ENCODE measurements at places on chromosomes 12 and 14. TPM values are rescaled to one million over a fixed set of nuclear protein-coding genes. Genes with fewer than 3 reads are reported as not detected.

The FOXM1 gene
- total RNA-seq = 49.9 TPM

DNA sequence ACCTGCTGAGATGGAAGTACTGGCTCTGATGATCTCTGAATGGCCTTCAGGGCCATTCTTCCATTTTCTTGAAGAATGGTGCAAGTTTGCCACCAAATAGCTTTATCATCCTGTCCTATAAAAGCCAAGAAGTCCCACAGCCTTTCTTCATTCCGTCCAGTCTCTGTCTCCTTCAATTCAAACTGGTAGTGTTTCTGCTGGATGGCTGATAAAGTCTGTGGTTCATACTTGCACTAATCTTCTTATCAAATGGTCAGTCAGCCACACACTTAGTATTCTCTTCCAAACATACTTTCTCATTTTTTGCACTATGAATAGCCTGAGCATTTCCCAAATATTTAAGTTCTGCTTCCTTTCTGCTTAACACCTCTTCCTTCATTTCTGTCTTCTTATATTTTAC, 39.4 kb upstream of the BEGAIN start:
- no peak overlapping the region for H3K27ac ChIP-seq
- no peaks in the 10 kb centered on the region for H3K4me1 ChIP-seq
- peaks cover 48% of the 10 kb centered on the region for H3K27me3 ChIP-seq
- no peaks in the 10 kb centered on the region for H3K36me3 ChIP-seq

GRCh38 chr12:16349131-16349460, 1.7 kb downstream of the MGST1 start:
- H3K36me3 ChIP-seq = peaks cover 56% of the 10 kb centered on the region
- H3K4me3 ChIP-seq = peak overlapping the region; percentile 85
- peaks cover 31% of the 10 kb centered on the region for H3K4me1 ChIP-seq
- no peaks in the 10 kb centered on the region for H3K27me3 ChIP-seq
- peak overlapping the region; percentile 94 for H3K27ac ChIP-seq

DNA sequence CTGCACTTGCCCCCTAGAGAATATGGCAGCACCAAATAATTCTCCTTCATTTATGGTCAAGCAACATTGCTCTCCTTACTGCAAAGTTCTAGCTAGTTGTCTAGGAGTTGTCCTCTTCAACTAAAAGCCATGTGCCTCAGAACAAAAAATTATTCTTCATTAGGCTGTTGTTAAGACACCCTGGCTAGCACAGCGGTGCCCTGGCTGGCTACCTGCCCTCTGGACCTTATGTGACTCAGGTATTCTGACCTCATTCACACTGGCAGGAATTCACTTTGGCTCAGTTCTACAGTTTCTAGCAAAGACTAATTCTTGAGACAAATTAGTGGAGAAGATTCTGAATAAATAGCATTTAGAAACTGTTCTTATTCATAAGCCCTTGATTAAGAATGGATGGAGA, 224.4 kb upstream of the KRR1 start:
- H3K4me1 ChIP-seq = peaks cover 19% of the 10 kb centered on the region
- H3K27ac ChIP-seq = no peak overlapping the region
- H3K36me3 ChIP-seq = no peaks in the 10 kb centered on the region
- H3K4me3 ChIP-seq = no peak overlapping the region
- peak; percentile 70 for DNase-seq

DNA sequence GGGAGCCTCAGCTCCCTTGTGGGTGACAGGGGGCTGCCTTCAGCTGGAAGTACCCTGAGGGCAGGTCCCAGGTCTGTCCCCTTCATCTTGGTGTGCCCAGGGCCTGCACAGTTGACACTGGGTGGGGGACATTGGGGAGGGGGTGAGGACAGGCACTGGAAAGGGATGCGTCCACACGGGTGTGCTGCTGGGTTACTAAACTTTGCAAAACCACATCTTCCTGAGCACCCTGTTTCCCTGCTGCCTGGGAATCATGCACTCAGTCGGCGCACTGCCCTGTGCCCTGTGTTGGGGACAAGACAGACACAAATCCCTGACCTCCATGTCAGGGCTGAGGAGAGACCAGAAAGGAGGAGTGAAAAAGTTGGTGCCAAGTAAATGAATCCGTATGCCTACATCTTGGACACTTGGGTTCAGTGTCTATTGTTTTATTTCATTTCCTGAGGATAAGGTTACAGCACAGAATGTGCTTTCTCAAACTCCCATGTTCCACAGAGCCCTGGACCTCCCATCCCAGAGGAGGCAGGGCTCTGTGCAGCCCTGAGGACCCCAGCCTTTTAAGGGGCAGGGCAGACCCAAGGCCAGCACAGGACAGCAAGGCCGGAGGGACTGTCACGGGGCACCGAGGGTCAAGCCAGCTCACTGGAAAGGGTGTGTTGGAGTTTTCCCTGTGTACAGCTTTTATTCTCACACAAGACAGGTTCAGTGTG, 2.9 kb upstream of the SLC25A29 start:
- H3K27me3 ChIP-seq = no peaks in the 10 kb centered on the region
- H3K4me1 ChIP-seq = peaks cover 23% of the 10 kb centered on the region
- H3K36me3 ChIP-seq = no peaks in the 10 kb centered on the region
- H3K4me3 ChIP-seq = no peak overlapping the region
- DNase-seq = no peak

The ZNF385A gene
- total RNA-seq = 8.3 TPM

GRCh38 chr12:106074361-106074705, 64.4 kb downstream of the NUAK1 start:
- H3K27ac ChIP-seq = no peak overlapping the region
- H3K4me1 ChIP-seq = peaks cover 8% of the 10 kb centered on the region
- H3K4me3 ChIP-seq = no peak overlapping the region
- no peaks in the 10 kb centered on the region for H3K27me3 ChIP-seq
- DNase-seq = no peak

The TAS2R8 gene
- total RNA-seq = not detected

The UNC79 gene
- total RNA-seq = 0.05 TPM

DNA sequence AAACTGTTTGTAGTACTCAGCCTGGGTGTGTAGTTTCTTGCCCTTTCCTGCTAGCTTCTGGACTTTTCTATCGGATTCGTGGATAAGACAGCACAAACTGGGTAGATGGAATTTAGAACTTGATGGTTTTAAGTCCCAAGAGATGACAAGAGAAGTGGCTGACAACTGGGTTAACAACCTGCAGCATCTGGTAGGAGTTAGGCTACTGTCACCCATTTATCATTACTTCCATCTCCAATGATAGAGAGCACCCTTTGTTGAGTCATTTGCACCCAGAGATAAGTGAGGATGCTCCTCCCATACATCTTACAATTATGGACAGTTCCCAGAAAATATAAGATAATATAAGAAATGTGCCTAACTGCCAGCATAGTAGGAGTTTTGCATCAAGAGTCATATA, 50.2 kb upstream of the FLRT2 start:
- no peaks in the 10 kb centered on the region for H3K36me3 ChIP-seq
- no peaks in the 10 kb centered on the region for H3K4me1 ChIP-seq
- no peak overlapping the region for H3K27ac ChIP-seq
- no peaks in the 10 kb centered on the region for H3K27me3 ChIP-seq

DNA sequence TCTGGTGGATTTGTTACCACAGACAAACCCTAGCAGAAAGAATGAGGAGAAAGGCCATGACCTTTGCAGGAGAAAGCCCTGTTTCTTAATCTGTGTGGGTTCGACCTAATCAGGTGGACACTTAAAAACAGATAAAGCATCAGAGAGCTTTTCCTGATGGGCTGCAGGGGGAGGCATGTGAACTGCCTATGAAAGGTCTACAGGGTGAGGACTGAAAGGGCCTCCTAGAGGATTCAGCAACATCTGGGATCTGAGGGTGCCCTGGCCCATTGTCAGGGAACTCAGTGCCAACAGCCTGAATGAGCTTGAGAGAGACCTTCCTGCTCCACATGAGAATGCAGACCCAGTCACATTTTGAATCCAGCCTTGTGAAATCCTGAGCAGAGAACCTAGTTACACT, 178.8 kb upstream of the DDHD1 start:
- H3K27me3 ChIP-seq = no peaks in the 10 kb centered on the region
- DNase-seq = no peak
- no peak overlapping the region for H3K27ac ChIP-seq
- no peaks in the 10 kb centered on the region for H3K36me3 ChIP-seq

DNA sequence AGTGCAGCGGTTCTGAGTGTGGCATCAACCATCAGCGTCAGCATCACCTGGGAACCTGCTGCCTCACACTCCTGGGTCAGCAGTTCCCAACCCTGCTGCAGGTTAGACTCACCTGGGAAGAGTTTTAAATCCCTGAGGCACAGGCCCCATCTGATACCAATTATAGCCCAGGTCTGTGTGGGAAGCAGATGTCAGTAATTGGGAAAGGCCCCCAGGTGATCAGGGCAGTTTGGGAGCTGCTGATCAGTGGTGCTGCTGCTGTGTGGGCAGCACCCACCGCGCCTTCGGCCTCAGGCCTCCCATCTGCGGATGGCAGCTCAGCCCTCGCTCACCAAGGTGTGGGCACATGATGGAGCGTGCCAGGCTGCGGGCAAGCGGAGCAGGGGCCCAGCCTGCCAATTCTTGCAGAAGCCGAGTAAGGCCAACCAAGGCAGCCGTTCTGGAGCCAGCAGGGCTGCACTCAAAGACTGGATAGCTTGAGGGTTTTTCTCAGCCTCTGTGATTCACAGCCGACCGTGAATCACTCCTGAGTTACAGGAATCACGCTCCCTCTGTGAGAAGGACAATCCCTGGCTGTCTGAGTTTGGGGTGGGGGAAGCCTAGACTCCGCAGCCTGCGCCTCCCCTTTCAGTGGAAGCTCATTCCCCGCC, 155.6 kb upstream of the SFSWAP start:
- H3K36me3 ChIP-seq = no peaks in the 10 kb centered on the region
- no peak overlapping the region for H3K4me3 ChIP-seq
- H3K27me3 ChIP-seq = no peaks in the 10 kb centered on the region

GRCh38 chr14:103444837-103445524, 59.8 kb downstream of the MARK3 start:
- peaks cover 23% of the 10 kb centered on the region for H3K36me3 ChIP-seq
- no peaks in the 10 kb centered on the region for H3K27me3 ChIP-seq
- DNase-seq = no peak
- H3K4me3 ChIP-seq = no peak overlapping the region
- peaks cover 18% of the 10 kb centered on the region for H3K4me1 ChIP-seq

GRCh38 chr12:102052192-102053061, 9.4 kb downstream of the WASHC3 start:
- H3K27ac ChIP-seq = no peak overlapping the region
- H3K36me3 ChIP-seq = peaks cover 34% of the 10 kb centered on the region
- no peaks in the 10 kb centered on the region for H3K4me1 ChIP-seq

DNA sequence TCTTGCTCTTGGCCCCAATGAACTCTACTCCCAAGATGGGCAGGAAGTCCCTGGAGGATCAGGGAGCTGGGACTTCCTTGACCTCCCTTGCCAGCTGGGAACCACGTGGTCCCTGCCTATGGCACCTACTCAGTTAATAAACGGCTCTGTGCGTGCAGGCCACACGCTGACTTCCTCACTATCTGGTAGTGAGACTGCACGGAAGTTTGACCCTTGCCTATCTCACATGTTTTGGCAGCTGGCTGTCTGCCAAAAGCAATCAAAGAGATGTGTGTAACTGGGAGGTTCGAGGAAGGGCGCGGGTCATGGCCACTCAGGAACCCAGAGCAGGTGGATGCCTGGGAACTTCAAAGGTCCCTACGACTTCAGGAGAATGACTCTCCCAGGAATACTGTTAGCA, 57.9 kb downstream of the RFLNA start:
- no peak overlapping the region for H3K4me3 ChIP-seq
- H3K4me1 ChIP-seq = no peaks in the 10 kb centered on the region

The PRB3 gene
- not detected for total RNA-seq

The EXD2 gene
- total RNA-seq = 17.7 TPM

The MFAP5 gene
- 0.64 TPM for total RNA-seq

GRCh38 chr12:16939871-16940306, 333.9 kb upstream of the LMO3 start:
- no peak overlapping the region for H3K27ac ChIP-seq
- H3K27me3 ChIP-seq = peaks cover 28% of the 10 kb centered on the region
- H3K4me1 ChIP-seq = peaks cover 5% of the 10 kb centered on the region
- DNase-seq = peak; percentile 78
- H3K4me3 ChIP-seq = no peak overlapping the region
- H3K36me3 ChIP-seq = no peaks in the 10 kb centered on the region

DNA sequence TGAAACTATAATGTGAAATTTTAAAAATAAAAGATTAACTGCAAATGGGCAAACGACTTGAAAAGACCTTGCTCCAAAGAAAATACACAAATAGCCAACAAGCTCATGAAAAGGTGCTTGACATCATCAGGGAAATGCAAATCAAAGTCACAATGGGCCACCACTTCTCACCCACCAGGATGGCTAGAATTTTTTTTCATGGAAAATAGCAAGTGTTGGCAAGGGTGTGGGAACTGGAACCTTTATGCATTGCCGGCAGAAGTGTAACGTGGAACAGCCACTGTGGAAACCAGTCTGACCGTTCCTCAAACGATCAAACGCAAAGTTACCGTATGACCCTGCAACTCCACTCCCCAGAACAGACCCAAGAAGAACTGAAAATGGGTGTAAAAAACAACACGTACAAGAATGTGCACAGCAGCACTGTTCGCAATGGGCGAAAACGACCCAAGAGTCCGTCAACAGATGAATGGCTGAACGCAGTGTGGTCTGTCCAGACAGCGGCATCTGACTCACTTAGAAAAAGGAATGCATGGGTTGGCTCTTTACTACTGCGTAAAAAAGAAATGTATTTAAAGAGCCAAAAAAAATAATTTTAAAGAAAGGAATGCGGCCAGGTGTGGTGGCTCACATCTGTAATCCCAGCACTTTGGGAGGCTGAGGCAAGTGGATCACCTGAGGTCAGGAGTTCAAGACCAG, 40.2 kb downstream of the SCARB1 start:
- H3K27me3 ChIP-seq = no peaks in the 10 kb centered on the region
- H3K4me1 ChIP-seq = peaks cover 17% of the 10 kb centered on the region
- no peak for DNase-seq
- H3K36me3 ChIP-seq = peaks cover 17% of the 10 kb centered on the region

The KRT6C gene
- 0.19 TPM for total RNA-seq

DNA sequence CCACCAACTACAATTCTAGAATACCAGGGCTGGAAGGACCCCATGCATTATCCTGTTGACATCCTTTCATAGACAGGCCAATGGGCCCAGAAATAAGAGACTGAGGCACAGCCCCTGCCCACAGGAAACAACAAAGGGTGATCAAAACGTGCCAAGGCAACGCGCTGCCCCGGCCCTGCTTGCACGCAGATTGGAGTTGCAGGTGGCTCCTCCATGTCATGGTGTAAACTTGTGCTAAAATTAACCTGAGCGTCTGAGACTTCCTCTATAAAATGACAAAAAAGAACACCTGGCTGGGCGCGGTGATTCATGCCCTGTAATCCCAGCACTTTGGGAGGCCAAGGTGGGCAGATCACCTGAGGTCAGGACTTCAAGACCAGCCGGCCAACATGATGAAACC, 30.1 kb downstream of the SPRING1 start:
- peaks cover 5% of the 10 kb centered on the region for H3K36me3 ChIP-seq
- no peaks in the 10 kb centered on the region for H3K27me3 ChIP-seq
- no peak overlapping the region for H3K4me3 ChIP-seq

GRCh38 chr14:37894463-37894862, 299.0 kb downstream of the TTC6 start:
- no peak overlapping the region for H3K4me3 ChIP-seq
- no peaks in the 10 kb centered on the region for H3K4me1 ChIP-seq
- no peaks in the 10 kb centered on the region for H3K27me3 ChIP-seq
- H3K27ac ChIP-seq = no peak overlapping the region
- no peaks in the 10 kb centered on the region for H3K36me3 ChIP-seq
- DNase-seq = no peak

- no peak overlapping the region for H3K27ac ChIP-seq
- no peaks in the 10 kb centered on the region for H3K36me3 ChIP-seq
- no peaks in the 10 kb centered on the region for H3K27me3 ChIP-seq
- no peak overlapping the region for H3K4me3 ChIP-seq
- no peaks in the 10 kb centered on the region for H3K4me1 ChIP-seq
These were observed 50.4 kb downstream of the CYP46A1 start for GRCh38 chr14:99734406-99735051.

GRCh38 chr12:110157539-110157938, 33.4 kb downstream of the IFT81 start:
- no peaks in the 10 kb centered on the region for H3K27me3 ChIP-seq
- H3K36me3 ChIP-seq = peaks cover 46% of the 10 kb centered on the region
- H3K27ac ChIP-seq = no peak overlapping the region
- DNase-seq = no peak
- no peak overlapping the region for H3K4me3 ChIP-seq

Data from MCF 10A (cell line).